ENCODE measurements at places on chromosomes 7 and 10.

DNA sequence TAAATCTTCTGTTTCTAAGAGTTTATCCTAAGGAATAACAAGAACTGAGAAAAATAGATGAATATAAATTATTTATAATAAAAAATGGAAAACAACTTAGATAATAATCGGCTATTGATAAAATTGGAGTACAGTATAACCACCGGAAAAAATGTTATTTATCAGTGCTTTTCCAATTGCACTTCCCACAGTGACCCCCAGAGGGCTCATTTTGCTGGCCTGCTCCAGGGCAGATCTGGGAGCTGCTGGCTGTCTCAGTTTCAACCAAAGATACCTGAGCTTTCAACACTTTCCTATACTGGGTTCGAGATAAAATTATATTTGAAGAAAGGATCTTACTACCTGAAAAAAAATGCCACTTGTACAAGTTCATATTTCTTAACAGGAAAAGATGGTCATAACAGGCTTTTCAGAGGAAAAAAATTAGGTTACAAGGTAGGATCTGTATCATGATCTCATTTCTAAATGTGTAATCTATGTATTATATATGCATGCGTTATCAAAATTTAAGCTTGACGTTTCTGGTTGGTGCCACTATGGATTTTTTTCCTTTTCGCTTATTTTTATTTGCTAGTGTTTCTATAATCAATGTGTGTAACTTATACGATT, 165.7 kb downstream of the NPSR1 start:
- DNase-seq = peak; percentile 5

DNA sequence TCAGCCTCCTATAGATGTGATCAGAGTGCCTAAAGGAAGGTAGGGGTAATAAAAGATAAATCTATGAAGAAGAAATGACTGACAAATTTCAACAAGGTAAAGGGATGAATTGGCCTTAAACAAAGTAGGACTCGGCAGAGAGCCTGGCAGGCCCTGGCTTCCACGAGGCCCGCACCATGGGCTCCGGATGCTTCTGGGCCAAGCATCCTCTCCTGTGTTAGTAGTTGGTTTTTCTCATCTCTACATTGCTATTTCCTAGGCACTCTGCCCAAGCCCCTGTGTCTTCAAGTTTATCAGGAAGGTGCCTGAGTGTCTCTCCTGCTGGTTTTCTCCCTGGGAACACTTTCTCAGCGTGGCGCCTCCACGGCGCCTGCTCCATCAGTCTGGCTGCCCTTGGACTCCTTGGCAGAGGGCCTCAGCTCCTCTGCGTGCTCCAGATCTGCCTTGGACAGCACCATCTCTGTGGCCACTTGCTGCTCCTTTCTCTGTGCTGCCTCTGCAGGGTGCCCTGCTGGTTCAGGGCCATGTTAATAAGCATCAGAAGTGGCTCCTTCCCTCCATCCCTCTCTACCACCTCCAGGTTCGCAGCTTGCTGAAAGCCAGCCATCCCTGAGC, 413.3 kb upstream of the DPP6 start:
- no peak for DNase-seq

- no peak for DNase-seq
Measured at GRCh38 chr10:76921383-76922010, 716.1 kb downstream of the KCNMA1 start.

- no peak for DNase-seq
Measured at GRCh38 chr7:96285579-96285978, 36.3 kb downstream of the SLC25A13 start.

- no peak for DNase-seq
Measured at GRCh38 chr7:2214636-2215035, 18.1 kb downstream of the MAD1L1 start.

DNA sequence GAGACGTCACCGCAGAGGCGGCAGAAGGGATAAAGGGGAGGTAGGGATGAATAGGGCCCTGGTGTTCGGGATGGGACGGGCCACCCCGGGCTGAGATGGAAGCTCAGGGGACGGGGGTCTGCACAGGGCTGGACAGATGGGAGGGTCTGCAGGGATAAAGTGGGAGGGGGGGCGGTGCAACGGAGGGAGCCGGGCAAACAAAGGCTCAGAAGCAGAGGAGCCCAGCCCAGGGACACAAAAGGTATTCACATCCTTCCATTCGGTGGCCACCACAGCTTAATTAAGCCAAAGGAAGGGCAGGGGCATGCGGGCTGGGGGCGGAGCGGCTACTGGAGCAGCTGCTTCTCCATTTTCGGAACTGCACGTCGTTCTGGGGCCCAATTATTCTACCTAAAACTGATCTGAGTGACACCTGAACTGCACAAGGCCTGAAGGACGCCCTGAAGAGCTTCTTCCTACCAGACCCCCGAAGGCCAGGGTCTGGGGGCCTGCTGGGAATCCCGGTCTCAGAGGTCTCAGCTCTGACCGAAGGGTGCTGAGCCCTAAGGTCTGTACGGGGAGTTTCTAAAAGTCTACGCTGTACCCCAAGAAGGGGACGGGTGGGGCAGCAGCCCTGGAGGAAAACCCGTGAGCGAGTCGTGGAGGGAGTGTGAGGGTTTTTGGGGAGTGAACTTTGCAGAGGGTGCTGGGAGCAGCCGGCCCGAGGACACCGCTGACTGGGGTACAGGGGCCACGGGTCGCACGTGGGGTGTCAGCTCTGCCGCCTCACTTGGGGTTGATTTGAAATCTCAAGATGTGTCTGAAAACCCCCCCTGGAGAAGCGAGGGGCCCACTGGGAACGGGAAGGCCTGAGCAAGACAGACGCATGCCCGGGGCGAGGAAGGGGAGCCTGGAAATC, 334.8 kb downstream of the DNAJB6 start:
- DNase-seq = no peak

DNA sequence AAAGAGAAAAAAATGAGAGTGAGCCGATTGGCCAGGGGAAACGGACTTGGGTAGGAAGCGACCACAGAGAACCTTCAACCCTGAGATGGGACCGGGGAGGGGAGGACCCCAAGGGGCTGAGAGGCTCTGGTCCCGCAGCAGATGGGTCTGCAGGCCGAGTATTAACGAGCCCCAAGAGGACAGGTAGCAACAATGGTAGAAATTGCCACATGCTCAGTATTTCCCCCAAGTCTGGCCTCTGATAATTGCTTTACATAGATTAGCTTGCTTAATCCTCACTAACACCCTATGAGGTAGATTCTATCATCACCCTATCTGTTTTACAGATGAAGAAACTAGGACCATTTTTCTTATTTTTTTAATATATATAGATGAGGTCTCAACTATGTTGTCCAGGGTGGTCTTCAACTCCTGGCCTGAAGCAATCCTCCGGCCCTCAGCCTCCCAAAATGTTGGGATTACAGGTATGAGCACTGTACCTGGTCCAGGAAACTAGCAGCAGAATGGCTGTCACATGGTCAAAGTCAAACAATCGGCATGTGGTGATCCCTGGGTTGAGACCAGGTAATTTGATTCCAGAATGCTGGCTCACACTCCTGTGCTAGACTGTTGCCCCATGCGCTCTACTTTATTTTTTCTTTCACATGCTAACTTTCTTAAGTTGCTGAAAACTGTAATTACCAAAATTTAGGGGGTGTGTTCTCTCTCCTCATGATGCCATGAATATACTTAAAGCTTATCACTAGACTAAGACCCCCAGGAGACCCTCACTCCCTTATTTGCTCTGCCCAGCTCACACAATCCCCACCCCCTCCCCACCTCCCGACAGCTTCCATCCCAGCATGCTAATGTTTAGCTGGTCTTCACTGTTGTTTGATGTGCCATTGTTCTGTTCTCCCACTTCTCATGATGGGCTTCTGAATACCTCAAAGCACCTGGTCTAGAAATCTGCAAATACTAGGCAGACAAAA, 67.9 kb upstream of the AFAP1L2 start:
- DNase-seq = no peak

GRCh38 chr7:80127412-80128160, 7.0 kb upstream of the GNAI1 start:
- no peak for DNase-seq

DNA sequence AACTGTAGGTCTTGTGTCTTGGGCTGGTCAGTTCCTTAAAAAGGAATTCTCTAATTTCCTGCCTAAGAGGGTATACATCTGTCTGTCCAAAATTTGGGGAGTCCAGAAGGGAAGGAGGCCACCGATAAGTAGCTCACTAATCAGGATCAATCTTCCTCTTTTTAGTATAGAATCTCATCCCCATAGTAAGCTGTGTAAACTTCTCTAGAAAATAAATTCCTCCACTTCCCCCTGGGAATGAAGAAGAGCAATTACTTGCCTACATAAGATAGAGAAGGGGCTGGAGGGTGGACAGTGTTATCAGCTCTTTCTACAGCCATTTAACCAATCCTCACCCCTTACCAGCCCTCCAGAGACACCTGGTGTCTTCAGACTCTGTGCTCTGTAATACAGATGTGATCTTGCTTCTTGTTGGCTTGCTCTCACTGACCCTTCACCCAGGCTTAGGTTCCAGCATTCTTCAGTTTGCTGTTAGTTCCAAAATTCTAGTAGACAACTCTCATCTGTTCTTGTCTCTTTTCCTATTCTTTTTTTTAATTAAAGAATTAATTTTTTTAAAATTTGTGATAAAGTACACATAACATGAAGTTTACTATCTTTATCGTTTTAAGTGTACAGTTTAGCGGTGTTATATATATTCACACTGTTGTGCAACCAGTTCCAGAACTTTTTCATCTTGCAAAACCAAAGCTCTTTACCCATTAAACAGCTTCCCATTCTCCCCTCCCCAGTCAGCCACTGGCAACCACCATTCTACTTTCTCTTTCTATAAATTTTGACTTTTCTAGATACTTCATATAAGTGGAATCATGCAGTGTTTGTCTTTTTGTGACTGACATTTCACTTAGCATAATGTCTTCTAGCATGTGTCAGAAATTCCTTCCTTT, 6.5 kb upstream of the PRKAR2B start:
- no peak for DNase-seq

DNA sequence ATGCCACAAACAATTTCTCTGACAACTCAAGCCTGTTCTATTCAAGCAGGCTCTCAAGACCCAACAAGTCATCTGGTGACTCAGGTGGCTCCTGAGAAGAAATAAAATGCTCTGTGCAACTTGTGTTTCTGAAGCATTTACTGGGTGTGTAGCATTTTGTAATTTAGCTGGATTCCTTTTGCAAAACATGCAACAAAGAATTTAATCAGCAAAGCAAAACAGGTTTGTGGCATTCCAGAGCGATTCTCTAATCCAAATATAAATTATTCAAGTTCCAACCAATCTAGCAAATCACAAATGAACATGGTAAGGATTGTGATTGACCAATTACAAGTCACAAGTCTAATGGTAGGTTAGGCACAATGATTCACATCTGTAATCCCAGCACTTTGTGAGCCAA, 39.8 kb upstream of the C10orf67 start:
- DNase-seq = no peak

DNA sequence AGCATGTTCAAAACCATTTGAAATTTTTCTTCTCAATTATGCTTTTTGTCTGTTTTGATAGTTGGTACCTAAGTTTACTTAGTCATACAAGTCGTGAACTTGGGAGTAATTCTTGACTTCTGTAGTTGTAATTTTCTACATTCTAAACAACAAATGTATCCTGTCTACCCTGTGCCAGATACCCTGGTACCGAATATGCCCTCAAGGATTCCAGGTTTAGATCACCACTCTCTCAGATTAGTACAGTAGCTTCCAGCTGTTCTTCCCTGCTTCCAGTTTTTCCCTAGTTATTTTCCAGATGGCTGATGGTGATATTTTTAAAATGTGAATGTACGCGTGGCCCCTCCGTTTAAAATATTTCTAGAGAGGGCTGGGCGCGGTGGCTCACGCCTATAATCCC, 6.5 kb downstream of the STAM start:
- no peak for DNase-seq

GRCh38 chr10:127534496-127534895, 14.6 kb upstream of the NPS start:
- no peak for DNase-seq

GRCh38 chr7:101733713-101734475, 83.5 kb upstream of the CUX1 start:
- DNase-seq = no peak

- DNase-seq = no peak
Measured at GRCh38 chr7:94045581-94045980, 41.4 kb upstream of the BET1 start.

DNA sequence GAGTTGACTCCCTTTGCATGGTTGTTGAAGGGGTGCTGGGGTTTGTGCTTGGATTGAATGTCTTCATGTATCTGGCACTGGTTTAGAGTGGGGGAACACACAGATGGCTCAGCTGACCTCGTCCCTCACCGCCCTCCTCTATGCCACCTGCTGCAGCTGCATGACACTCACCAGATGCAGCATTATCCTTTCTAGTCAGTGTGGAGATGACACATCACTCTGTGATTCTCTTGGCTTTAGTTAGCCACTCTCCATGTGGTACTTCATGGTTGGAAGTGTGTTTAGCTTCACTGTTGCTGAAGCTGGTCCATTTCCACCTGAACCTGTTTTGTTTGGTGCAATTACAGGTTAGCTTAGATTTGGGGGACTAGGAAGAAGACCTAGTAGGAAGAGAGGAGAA, 56.3 kb upstream of the BMPER start:
- DNase-seq = no peak

DNA sequence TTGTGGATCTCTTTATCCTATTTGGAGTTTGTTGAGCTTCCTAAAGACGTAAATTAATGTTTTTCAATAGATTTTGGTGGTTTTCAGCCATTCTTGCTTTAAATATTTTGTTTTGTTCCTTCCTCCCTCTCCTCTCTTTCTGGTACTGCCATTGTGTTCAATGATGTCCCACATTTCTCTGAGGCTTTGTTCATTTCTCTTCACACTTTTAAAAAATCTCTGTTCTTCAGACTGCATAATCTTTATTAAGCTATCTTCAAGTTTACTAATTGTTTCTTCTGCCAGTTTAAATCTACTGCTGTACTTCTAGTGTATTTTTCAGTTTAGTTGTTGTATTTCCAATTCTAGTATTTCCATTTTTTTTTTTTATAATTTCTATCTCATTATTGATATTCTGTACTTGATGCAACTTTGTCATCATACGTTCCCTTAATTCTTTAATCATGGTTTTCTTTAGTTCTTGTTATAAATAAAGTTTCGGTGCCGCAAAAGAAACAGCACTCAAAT, 45.6 kb upstream of the FZD9 start:
- no peak for DNase-seq

DNA sequence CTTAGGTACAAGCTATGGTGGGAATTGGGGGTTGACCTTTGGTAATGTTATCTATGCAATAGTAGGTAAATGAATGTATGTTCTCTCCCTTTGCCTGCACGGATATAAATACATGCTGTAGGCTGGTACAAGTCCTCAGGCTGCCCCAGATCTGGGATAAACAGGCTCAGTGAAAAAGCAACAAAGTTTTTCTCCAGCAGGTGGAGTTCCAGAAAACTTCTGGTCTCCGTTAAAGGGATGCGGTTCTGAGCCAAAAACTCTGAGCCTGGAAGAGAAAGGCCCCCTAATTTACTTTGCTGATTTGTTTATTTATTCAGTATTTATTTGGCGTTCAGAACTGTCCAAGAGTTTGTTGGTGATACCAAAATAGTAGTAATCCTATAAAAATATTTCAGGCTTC, 204.7 kb downstream of the ADRA2A start:
- DNase-seq = no peak

Data from stimulated activated CD4-positive, alpha-beta T cell treated with anti-CD3 and anti-CD28 coated beads, TNF-alpha, amount 100 ng/mL, for 1 hour (primary cell).